ENCODE measurements at places on chromosomes 11 and 22.

DNA sequence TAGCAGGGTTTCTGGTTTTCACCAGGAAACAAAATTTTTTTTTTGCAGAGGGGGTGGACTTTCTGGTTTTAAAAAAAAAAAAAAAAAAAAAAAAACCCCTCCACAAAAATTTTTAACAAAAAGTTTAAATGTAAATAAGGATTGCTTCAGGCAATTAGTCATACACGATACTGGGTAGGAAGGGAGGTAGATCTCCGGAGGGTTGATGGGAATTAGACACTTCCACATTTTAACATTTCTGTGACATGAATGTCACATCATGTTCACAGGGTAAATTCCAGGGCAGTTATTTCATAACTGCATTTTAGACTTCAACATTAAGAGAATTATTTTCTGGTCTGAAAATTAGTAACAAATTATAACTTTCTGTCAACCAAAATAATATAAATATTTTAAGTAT is 15.9 kb downstream of the NUP98 start:
- DNase-seq, result no peak

DNA sequence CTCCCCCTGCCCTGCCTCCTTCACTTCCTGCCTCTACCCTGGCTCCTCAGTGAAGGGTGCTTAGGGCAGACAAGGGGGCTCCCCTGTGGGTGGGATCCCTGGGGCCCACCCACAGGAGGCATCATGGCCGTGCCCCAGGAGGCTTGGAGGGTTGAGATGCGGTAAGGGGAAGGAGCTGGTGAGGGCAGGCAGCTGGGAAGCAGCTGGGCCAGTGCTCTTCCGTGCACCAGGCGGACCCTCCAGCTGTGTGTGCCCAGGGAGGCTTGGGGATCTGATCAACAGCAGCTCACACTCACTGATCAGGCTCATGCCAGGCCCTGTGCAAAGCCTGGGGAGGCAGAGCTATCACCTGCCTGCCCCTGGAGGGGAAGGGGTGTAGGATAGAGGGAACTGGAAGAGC is 59.3 kb upstream of the TTLL12 start:
- no peak for DNase-seq

GRCh38 chr11:22521226-22521625 is 104.4 kb downstream of the FANCF start:
- DNase-seq, result no peak

GRCh38 chr11:108606495-108607160 is 13.1 kb upstream of the EXPH5 start:
- DNase-seq, result no peak

DNA sequence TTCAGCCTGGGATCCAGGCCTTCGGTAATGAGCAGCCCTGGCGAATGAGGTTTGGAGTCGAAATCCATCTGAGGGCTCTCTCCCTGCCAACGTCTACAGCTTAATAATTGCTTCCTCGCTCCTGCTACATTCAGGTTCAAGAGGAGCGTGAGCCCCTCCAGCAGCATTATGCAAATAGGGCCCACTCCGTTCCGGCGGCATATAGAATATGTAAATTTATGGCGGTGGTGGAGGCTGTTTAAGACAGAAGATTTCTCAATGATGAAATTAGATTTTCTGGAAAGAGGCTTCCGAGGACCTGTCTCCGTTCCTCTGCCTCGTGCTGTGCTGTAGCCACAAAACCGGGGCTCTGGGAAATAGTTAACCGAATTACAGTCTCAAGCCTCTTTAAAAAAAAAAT is 402.8 kb downstream of the MIAT start:
- no peak for DNase-seq

- no peak for DNase-seq
These were observed 57.5 kb upstream of the PPARA start for GRCh38 chr22:46092670-46093410.

- no peak for DNase-seq
These were observed 10.8 kb downstream of the LARGE2 start for GRCh38 chr11:45933131-45933831.

DNA sequence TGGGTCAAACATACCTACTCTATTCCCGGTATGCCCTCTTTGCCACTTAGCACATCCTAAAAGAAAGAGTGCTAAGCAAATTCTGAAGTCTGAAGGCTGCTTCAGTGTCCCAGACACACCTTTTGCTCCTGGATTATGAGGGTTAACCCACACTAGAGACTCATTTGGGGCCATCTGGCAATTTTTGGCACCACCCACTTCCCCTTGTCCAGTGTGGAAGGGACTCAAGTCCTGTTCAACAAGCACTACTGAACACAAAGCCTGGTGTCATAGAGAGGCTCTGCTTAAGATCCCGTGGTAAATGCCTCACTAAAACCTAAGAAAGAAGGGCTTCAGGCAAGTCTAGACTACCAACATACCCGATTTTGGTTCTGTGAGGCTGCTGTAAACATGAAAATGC is 85.8 kb downstream of the SERGEF start:
- DNase-seq, result no peak

DNA sequence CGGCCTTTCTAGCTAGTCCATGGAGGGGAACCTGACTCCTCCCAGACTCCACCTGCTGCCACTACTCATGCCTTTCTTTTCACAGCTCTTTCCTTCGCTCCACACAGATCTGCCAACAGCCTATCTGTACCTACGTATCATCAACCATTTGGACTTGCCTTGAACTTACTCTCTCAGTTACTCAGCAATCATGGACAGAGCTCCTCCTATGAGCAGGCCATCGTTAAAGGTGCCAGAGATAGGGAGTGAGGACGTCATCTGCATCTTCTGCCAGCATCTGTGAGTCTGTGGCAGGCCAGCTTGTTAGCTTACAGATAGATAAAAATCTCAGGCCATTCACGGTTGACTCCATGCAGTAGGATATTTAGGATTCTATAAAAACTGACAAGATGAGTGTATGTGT is 162.9 kb upstream of the ZBED5 start:
- no peak for DNase-seq

- no peak for DNase-seq
These were observed 6.2 kb downstream of the MS4A10 start for GRCh38 chr11:60791153-60791933.

DNA sequence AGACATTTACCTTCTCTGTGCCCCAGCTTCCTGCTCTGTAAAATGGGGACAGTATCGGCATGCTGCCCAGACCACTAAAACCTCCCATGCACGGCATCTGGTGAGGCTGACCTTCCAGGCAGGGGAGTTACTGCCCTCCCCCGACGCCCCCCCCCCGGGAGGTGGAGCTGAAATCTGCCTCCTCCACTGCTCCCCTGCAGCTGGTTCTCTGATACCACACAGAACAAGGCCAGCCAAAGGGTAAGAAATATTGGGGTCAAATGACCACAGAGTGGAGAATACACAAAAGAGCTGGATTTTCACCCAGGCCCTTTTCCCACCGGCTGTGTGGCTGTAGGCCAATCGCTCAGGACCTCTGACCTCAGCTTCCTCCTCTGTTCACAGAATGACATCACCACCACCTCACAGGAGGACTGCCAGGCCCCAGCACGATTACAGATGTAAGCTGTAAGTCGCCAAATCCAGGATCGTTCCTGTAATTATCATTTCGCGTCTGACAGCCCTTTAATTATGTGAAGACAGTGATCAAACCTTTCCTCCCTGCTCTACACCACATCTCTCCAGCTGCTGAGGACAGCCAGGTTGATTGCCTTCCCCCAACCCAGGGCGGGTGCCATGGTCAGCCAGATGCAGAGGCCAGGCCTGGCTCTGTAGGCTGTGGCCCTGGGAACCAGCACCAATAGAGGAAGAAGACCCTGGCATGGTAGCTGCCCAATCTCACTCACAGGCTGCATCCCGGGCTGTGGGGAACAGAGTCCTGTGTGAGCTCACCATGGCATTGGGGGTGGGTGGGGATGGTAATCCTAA is 35.7 kb upstream of the KLHL35 start:
- DNase-seq, result no peak

Measured in NCI-H524 treated with DMSO at 0.1 percent for 48 hours (cell line).